ENCODE measurements at places on chromosomes 2 and 18. TPM values are rescaled to one million over a fixed set of nuclear protein-coding genes. Genes with fewer than 3 reads are reported as not detected.

DNA sequence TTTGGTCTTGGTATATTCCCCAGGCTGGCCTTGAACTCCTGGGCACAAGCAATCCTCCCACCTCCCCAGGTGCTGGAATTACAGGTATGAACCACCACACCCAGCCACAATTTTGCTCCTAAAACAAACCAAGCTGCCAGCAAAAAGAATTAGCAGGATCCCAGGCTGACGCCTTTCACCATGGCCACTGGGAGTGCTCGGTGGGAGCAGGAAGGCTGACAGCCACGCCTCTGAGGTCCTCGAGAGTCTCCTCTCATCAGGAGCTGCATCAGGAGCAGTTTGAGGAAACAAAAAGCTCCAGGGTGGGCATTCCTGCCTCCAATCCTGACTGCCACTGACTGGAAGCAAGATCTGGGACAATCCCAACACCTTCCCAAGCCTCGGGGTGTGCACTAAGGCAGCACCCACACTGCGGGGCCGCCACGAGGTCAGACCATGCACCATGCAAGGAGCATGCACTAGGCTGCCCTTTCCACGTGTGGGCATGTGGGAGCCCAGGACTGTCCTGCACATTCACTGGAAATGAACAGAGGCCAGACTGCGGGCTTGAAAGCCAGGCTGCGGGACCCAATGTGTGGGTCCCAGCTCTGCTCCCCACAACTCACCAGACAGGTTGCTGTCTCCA, 51.4 kb downstream of the TFCP2L1 start:
- no peak for DNase-seq

DNA sequence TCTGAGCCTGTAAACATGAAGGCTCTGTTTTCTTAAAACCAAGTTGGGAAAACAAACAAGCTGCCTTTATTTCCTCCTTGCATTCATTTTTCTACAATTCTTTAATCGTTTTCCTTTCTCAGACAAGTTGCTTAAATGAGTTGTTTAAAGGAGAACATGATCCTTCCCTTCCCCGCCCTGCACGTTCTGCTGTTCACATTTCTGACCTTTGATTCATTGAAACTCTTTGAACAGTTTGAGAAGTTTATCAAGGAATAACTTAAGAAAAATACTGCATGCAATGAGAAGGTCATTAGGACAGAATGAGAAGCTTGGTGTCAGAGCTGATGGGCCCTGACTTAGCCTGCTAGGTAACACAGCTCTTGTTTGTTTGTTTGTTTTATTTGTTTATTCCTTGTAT, 181.6 kb downstream of the PARD3B start:
- DNase-seq = no peak

GRCh38 chr18:56517196-56517595, 121.2 kb downstream of the TXNL1 start:
- no peak for DNase-seq

GRCh38 chr18:61982475-61982874, 89.7 kb upstream of the RNF152 start:
- DNase-seq = no peak

GRCh38 chr2:80303909-80304837, at the start of gene LRRTM1:
LRRTM1 (minus strand) TSS chr2:80304752; CDS start chr2:80303819, 933 bp downstream.
- no peak for DNase-seq

DNA sequence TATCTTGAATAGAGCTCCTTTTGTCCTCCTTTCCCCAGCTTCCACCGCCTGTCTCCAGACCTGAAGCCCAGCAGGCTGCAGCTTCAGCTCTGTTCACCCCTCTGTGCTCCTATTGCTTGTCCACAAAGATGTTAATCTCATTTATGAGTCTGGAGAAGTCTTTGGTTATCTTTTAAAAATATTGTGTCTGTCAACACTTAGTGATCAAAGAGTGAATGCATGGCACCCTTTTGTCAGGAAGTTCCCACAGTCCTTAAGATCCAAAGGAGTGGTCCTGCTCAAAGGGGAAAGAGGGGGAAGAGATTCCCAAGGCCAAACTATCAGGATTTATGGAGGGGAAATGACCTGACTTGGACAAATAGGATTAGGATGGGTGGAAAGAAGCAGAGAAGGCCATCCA, 118.9 kb downstream of the ACAA2 start:
- no peak for DNase-seq

Gene MSGN1
- not detected for total RNA-seq

Data from kidney epithelial cell (primary cell).